KG1 (cell line): ENCODE measurements at places on chromosomes 6 and 20.

DNA sequence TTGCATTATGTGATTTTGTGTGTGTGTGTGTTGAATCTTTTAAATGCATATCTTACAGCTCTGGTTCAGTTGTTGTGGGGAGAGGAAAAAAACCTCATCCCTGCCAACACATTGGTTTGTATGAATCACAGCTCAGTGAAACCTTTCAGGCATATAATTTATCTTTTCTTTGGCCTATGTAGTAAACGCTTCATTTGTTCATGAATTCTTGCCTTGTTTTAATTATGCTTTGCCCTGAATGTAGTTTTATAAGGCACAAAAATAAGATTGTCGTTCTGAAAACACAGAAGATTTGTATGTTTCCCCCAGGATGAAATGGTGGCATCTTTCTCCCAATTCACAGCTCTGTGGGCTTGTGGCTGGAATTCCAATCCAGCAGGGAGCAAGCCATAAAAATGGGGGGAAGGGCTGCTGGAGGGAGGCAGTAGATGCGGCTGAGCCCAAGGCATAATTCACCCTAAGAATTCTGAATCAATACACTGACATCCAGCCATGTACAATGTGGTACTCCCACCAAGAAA lies 45.1 kb downstream of the BCAS1 start:
- no peak for DNase-seq

GRCh38 chr6:165519316-165519715 lies 143.7 kb downstream of the PDE10A start:
- DNase-seq: no peak

DNA sequence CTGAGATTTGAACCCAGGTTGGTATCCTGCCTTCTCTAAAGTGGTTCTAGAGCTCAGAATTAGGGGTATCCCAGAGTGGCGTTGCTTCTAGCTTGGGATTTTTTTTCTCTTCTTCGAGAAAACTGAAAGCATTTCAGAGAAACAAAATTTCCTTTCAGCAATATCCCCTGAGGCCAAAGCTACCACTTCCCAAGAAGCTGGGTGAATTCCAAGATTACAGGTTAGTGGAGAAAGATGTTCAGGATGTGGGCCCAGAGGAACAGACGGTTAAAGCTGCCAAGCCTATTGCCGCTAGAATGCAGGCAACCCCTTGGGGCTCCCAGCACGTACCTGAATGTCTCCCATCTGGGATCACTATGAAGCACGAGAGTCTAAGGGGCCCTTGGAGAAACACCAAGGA lies 134.1 kb downstream of the FOXO3 start:
- DNase-seq: no peak

DNA sequence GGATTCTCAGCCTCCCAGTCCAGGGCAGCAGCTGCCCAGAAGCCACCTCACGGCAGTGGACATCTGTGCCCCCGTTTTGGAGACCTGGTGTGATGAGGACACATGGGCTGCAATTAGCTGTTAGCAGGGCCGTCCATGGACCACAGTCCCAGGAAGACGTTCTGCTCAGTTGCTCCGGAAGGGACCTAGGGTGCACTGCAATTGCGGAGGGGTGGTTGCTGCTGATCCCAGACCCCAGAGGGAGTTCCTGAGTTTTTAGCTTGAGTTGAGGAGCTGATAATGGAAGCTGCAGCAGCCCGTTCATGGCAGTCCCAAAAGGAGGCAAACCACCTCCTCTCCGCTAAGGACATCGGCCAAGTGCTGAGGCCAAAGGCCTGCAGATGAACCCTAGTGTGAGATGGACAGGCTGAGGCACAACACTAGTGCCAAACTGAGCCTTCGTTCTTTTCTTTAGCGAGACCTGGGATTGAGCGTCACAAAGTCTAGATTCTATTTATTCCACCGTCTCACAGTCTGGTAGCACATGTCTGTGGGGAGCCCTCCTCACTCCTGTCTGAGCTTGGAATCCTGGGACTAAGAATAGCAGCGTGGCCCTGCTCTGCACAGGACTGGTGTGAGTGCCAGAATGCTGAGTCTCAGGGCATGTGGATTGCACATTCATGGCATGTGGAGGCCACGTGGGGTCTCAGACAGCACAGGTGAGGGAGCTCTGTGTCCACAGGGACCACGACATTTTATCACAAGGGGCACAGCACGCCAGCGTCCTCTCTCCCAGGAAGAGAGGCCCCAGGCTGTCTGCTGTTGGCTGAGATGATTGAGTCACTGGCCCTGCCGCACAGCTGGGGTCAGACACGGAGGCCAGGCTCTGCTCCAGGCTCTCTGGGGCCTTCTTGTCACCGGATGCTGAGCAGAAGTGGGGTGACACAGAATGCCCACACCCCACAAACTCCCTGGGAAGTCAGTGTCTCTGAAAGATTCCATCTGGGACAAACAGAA lies 113.4 kb downstream of the PSMB1 start:
- DNase-seq: no peak

GRCh38 chr6:163419413-163420288 lies 5.1 kb downstream of the QKI start:
- DNase-seq: no peak

DNA sequence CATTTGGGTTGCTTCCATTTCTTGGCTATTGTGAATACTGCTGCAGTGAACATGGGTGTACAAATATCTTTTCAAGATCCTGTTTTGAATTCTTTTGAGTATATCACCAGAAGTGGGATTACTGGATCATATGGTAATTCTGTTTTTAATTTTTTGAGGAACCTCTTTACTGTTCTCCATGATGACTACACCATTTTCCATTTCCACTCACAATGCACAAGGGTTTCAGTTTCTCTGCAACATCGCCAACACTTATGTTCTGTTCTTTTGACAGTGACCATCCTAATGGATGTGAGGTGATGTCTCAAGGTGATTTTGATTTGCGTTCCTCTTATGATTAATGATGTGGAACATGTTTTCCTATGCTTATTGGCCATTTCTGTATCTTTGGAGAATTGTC lies 214.4 kb upstream of the ZFP64 start:
- DNase-seq: no peak

DNA sequence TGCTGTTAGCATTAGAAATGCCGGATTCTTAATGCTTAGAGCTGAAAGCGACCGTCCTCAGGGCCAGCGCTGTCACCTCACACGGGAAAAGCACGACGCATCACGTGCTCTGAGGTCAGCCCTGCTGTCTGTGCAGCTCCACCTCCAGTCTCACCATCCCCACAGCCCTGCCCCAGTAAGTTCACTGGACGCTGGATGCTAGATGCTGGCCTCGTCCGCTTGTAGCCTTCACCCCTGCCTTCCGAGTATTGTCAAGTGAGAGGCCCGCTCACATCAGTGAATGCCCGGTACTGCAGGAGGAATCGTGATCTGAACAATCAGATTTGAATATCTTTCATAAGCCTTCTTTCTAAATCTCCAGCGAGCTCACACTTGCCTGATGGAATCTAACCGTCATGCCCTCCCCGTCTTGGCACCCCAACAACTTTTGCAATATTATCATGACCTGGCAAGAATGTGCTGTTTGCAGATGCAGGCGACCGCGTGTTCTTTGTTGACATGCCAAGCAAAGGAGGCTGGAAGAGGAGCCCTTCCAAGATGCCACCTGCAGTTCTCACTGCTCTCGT lies 64.9 kb downstream of the DLL1 start:
- DNase-seq: no peak

- DNase-seq: no peak
Measured at GRCh38 chr6:167998215-167998614, 744 bp downstream of the KIF25 start.

GRCh38 chr6:165643015-165643414 lies 20.0 kb downstream of the PDE10A start:
- DNase-seq: no peak

DNA sequence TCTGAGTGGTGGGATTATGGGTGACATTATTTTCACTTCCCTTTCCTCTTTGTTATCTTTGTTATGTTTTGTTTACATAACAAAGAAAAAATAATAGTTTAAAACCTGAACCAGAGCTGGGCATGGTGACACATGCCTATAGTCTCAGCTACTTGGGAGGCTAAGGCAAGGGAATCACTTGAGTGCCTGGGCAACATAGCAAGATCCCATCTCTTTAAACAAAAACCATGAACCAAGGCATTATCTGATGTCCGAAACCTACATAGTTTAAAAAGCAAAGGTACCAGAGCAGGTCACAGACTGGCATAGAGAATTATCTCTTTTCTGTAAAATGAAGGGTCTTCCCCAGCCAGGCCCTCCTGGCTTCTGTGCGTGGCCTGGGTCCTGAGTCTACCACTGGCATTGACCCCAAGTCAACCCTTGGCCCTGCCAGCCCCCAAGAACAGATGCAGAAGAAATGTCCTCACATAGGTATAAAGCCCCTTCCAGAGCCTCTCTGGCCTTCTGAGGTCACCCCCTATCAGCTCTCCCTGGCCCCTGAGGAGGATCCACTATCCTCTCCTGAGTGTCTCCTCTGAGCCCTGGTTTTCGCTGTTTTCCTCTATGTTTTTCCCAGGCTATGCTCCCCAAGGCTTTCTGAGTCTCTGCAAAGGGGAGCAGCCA lies 81.3 kb downstream of the TRERF1 start:
- no peak for DNase-seq

DNA sequence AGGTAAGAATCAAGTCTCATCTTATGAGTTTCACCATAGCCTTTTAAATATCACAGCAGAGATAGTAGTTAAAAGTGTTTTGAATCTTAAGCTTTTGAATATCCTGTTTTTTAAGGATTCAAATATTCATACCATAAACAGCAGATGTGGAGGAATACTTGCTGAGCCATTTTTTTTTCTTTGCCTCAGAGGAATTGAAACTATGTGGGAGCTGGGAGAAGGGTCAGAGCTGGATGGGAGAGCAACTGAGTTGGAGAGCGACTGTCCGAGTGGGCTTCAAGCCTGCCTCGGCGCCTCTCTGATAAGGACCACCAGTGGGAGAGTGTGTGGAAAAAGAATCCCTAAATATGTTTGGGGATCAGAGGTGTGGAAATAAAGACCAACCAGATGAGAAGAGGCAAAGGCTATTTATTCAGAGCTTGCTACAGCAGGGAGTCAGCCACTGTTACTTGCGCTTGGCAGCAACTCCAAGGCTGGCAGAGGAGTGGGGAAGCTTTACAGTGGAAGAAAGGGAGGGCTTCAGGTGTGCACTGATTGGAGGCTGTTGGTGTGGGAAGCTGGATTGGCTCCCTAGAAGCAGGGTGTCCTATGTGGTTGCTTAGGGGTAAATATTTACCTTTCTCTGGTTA lies 34.3 kb upstream of the MCUR1 start:
- DNase-seq: no peak

- no peak for DNase-seq
Measured at GRCh38 chr6:160141001-160141726, 19.5 kb downstream of the SLC22A1 start.

- DNase-seq: no peak
Measured at GRCh38 chr20:15834857-15835256, 738.4 kb downstream of the KIF16B start.

DNA sequence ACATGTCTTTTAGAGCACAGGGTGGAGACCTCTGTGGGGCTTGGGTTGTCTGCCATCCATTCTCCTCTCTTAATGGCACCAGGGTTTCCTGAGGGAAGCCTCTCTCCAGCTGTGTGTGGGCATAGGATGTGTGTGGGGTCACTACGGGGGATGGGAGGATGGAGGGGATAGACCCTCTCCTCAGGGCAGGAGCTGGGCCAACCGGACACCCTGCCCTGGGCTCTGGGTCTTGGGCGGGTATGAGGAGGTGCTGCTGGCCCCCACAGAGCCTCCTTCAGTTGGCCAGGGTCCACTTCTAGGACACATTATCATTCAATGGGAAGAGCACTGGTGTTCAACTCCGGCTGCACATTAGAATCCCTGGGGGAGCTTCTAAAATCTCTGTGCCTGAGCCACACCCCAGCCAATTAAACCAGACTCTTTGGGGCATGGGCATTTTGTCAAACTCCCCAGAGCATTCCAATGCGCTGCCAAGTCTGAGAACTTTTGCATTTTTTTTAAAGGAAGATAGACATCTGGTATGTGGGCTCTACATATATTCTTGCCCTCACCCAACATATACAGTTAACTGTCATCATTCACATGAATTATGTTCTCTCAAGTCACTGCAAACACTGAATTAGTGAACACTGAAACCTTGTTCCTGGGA lies 38.5 kb downstream of the TRAM2 start:
- DNase-seq: no peak

- DNase-seq: no peak
Measured at GRCh38 chr20:55538261-55538908, 466.9 kb downstream of the CBLN4 start.

DNA sequence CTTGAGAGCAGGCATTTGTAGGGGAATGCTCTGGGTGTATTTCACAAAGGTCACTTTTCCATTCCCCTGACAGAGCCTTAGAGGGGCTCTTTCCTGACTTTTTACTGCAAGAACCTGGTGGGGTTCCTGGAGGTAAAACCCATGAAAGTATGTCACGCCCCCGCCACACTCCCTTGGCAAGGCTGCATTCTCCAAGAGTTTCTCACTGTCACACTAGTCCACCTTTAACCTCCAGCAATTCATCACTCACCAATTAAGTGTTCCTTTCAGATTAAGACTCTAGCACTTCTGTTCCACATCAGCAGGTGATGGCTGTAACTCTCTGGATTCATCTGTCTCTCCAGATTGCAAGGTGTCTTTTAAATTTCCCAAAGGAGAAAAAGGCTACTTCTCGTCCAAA lies 32.7 kb upstream of the NKX2-4 start:
- DNase-seq: no peak

GRCh38 chr20:25461786-25462545 lies 54.5 kb downstream of the GINS1 start:
- no peak for DNase-seq

- no peak for DNase-seq
Measured at GRCh38 chr6:87617405-87617804, 27.5 kb downstream of the ORC3 start.

DNA sequence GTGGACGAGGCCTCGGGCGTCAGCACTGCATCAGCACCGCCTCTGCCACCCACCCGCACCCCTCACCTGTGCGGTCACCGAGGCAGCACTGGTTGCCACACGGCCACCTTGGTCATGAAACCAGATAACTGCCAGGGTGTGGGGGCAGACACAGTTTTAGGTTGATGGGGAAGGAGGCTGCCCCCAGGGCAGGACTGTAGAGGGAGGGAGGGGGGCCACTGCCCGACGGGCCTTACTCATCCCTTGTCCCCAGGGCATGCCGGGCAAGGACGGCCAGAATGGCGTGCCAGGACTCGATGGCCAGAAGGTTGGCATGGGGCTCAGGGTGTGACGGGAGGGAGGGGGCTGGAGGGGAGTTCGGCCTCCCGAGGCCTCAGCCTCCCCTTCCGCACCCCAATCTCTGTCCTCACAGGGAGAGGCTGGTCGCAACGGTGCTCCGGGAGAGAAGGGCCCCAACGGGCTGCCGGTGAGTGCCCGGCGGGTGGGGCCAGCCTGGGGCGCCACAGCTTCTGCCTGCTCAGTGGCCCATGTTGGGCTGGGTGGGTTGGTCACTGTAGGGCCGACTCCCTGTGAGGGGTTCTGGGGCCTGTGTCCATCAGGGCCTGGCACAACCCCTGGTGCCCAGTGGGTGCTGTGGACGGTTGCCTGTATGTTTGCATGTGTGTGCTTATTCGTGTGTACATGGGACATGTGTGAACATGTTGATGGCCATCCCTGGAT lies 11.8 kb downstream of the COL9A3 start:
- DNase-seq: no peak

- no peak for DNase-seq
Measured at GRCh38 chr20:46816097-46816496, 78.5 kb upstream of the EYA2 start.
